ENCODE measurements at places on chromosomes 2 and 18.

DNA sequence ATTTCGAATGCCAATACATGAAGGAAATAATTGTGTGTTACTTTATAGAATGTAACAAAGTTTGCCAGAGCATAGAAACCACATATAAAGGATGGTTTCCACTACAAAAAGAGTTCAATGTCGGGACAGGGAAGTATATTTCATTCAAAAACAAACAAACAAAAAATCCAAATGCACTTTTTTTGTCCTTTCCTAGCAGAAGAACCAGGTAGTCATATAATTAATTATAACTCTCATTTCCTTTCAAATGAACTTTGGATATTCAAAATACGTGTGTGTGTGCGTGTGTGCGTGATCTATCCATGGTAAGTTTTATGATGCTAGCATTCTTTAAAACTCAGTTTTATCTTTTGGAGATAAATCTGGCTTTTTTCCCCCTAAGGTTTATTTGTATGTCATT lies 8.3 kb downstream of the FN1 start:
- DNase-seq: no peak

GRCh38 chr2:58762176-58762781 lies 521.2 kb upstream of the FANCL start:
- peak; percentile 62 for DNase-seq

- DNase-seq: no peak
Observed at GRCh38 chr2:9201185-9201891, 5.3 kb upstream of the ASAP2 start.

DNA sequence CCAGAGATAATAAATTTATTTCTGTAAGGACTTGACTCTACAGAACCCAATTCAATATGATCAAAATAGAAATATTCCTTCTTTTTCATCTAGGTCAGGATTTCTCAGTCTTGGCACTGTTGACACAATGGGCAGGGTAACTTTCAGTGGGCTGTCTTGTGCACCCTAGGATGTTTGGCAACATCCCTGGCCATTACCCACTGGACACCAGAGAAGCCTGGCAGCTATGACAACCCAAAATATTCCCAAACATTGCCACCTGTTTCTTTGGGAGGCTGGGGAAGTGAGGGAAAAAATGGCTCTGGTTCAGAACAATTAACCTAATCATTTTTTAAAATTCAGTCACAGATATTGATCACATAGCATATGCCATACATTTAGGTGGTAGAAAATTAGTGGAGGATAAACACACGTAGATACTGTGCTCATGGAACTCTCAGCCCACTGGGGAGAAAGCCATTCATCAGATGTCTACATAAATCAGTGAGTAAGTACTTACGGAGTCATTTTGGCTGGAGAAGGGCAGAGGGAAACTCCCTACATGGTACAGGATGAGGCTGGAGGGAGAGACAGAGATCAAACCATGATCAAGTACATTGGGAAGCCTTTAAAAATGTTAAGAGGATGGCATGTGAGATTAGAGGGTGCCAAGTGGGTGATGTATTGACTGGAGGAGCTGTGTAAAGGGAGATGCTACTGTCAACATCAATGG lies 718 bp upstream of the TNP1 start:
- DNase-seq: no peak

DNA sequence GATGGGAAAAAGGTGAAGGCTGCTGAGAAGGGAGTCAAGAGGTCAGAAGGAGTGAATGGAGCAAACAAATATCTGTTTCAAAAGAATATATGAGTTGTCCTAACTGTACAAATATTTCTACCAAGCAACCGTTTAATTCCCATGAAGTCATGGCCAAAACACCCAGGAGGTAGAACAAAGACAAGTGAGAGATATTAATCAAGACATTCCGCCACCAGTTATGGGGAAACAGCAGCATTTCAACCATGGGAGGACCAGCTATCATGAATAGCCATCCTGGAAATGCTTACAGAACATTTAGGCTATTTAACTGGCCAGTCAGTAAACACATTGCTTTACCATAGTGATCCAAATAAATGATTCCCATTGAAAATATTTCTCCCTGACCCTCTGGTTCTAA lies 396.3 kb downstream of the IRS1 start:
- no peak for DNase-seq

DNA sequence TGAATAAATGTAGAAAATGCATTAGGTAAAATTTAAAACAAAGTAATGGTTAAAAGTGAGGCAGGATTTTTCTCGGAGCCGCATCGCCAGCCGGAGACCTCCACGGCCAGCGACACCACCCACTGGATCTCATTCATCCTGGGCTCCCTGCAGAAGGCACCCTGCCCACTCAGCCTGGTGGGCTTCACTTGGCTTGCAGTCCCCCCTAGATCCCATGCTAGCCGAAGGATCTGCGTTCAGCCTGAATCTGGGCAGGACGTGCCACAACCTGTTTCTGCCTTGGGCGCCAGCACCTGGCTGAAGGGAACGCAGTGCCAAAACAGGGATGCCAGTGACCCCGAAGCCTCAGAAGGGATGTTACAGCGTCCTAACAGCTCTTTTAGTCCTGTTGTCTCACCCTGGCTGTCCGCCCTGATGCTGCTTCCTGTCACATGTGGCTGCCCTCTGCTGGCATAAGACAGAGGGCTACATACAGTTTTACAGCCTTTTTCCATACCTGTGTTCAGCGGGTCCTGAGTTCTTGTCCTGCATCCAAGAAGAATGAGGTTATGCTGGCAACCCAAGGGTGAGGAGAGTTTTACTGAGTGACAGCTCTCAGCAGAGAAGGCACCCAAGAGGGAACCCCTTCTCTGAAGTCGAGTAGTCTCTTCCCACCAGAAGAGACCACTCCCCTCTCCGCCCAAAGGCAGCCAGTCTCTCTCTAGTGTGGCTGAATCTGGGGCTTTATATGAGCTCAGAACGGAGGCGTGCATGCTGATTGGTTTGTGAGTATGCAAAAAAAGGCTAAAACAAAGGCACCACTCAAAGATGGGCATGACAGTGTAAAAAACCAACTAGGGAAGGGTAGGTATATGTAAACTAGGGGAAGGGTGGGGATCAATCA lies 173.1 kb upstream of the GYPC start:
- no peak for DNase-seq

GRCh38 chr2:38191516-38191915 lies 115.6 kb upstream of the CYP1B1 start:
- DNase-seq: no peak

DNA sequence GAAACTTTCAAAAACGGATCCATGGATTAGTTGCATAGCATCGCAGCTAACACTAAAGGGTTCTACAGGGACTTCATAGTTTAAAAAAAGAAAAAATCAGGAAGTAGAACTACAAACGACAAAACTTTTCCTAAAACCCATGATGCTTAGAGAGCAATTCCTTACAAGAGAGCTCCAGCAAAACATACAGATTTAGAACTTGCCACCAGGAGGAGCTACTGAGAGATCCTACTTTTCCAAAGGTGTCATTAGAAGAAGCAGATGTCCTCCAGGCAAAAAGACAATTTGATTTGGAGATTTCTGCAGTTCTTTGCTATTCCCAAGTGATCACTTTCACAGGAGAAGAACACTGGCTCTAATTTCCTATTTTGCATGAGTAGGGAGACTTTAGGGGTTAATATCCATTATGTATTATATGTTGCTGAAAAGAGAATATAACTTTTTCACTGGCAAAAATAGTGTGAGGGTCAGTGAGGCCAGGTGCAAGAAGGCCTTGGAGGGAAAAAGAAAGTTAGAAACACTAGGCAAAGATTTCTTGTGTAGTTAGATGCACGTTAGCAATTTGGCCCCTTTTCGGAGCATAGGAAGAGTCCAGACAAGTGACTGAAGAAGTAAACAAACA lies 436.2 kb downstream of the SUCLG1 start:
- peak; percentile 60 for DNase-seq

Measured in suppressor macrophage treated with lipopolysaccharide for 4 hours (primary cell).